ENCODE measurements at places on chromosomes 12 and 14. TPM values are rescaled to one million over a fixed set of nuclear protein-coding genes. Genes with fewer than 3 reads are reported as not detected.

Gene BDKRB1
- total RNA-seq = not detected

Gene PTCSC3
- not detected for total RNA-seq

Gene GSG1
- not detected for total RNA-seq

Gene MAP1LC3B2
- total RNA-seq = 2.1 TPM

Gene HOXC12
- total RNA-seq = not detected

Gene OTUB2
- total RNA-seq = 1.3 TPM

DNA sequence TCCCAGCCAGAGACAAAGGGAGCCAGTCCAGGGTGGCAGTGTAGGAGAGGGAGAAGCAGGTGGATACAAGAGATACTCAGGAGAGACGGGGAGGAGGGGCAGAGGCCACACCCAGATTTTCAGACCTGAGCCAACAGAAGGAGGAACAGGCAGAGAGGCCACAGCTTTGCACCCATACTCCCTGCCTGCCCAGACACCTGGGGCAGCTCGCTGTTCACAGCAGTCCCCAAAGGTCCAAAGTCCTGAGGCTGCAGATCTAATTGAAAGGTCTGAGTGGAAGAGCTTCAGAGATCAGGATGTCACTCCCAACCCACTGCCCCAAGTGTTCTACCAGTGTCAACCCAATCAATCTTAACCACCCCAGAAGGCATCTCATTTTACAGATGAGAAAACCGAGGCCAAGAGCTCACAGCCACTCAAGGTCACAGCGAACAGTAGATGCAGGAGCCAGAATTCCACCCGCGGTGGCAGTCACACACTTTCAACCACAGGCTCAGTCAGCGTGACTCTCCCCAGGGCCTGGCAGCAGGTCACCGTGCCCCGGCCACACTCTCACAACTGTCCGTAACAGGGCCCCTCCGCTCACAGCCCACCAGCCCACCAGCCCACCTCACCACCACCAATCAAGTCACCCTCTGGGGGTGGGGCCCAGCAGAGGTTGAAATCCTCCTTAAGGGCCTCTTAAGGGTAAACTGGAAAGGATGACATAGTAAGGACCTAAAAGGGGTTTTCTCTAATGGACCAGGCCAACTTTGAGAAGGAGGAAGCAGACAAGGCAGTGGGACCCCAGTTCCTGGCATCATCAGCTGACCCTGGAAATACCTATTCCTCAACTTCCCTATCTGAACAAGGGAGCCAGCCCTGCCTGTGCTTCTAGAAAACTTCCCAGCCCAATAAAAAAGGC is 33.3 kb downstream of the ACTN1 start:
- H3K4me1 ChIP-seq = peaks cover 96% of the 10 kb centered on the region
- no peaks in the 10 kb centered on the region for H3K36me3 ChIP-seq
- H3K27me3 ChIP-seq = no peaks in the 10 kb centered on the region

DNA sequence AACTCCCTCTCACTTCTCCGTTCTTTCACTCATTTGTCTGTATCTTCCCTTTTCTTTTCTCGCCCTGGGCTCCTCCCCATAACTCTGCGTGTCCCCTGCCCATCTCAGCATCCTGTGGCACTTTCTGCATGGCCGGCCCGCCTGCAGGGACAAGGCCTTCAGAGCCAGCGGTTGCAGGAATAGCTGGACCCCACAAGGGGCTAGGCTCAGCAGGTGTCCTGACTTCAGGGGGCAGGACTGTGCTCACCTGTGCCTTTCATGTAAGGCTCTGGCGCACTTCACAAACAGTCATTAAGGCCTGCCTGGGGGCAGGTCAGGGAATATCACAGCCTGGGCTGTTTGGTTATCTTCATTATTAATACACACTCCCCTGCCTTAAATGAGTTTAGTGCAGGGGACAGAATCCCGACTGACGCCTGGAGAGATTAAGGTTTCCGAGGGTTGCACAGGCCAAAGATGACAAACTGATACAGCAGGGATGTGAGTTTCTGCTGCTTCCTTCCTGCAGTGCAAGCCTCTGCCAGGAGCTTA is 768.8 kb upstream of the TBX3 start:
- peaks cover 9% of the 10 kb centered on the region for H3K4me1 ChIP-seq
- H3K4me3 ChIP-seq = peak overlapping the region; percentile 68
- H3K36me3 ChIP-seq = no peaks in the 10 kb centered on the region
- H3K27ac ChIP-seq = no peak overlapping the region
- H3K27me3 ChIP-seq = peaks cover 20% of the 10 kb centered on the region
- DNase-seq = no peak

DNA sequence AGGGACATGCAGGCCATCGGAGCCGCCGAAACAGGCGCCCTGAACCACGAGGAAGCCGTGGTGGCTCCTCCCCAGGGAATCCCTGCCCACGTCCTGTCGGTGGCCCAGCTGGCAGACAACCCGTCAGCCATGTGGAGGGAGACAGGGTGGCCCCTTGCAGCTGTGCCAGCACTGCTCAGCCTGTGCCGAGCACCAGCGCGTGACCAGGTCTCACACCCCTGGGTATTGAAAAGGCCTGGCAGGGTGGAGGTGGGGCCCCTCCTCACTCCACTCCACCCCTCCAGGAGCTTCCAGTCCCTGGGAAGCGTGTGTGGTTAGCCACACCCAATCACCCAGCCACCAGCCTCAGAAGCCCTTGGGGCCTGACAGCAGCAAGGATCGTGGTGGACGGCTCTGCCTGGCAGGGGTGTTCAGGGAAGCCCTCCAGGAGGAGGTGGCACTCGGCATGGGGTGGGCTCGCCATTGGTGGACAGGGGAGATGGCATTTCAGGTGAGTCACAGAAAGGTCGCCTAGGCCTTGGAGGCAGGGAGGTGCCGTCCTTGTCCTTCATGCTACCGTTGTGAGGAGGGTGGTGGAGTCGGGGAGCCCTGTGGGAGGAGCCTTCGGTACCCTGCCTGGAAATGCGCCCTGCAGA is 12.3 kb upstream of the DLK1 start:
- H3K27me3 ChIP-seq = peaks cover 12% of the 10 kb centered on the region
- H3K27ac ChIP-seq = no peak overlapping the region
- no peak for DNase-seq
- no peak overlapping the region for H3K4me3 ChIP-seq

DNA sequence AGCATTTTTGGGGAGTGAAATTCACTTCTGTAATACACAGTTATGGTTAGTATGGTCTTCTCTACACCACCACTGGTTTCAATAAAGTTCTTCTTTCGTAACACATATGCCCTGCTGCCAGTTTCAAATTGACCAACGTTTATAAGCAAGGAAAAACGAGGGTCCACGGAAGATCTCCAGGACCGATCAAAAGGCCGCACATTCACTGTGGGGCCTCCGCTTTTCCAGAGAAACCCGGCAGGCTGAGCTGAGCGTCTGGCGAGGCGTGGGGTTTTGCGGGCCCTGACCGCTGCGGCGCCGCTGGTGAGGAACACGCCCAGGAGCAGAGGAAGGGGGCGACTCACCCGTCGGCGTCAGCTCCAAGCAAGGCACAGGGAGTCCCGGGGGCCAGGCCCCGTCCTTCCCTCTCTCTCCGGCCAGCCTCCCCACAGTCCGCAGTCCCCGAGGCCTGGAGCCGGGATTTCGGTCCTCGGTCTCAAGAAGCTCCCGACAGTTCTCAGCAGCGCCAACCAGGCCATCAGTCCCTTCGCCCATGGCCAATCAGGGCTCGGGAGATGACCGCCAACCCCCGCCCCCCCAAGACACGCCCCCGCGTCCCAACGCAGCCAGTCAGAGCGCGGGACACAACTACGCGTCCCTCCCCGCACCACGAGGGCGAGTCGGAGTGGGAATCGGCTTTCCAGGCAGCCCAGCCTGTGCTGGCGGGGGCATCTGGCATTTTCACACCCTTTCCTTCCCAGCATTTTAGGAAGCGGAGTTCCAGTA is at the start of gene MTERF2:
Gene MTERF2 (minus strand): TSS at position 522 of the 765 bp plus-strand sequence. CDS start 8,432 bp downstream, outside the sequence.
- peaks cover 30% of the 10 kb centered on the region for H3K4me1 ChIP-seq
- peak; percentile 97 for DNase-seq

- H3K4me3 ChIP-seq = no peak overlapping the region
- H3K36me3 ChIP-seq = no peaks in the 10 kb centered on the region
- H3K27me3 ChIP-seq = no peaks in the 10 kb centered on the region
- no peak for DNase-seq
Observed at GRCh38 chr12:14310866-14311265, 54.6 kb upstream of the ATF7IP start.

Data from osteocyte (in vitro differentiated cells).